ENCODE measurements at places on chromosomes 7 and 10.

DNA sequence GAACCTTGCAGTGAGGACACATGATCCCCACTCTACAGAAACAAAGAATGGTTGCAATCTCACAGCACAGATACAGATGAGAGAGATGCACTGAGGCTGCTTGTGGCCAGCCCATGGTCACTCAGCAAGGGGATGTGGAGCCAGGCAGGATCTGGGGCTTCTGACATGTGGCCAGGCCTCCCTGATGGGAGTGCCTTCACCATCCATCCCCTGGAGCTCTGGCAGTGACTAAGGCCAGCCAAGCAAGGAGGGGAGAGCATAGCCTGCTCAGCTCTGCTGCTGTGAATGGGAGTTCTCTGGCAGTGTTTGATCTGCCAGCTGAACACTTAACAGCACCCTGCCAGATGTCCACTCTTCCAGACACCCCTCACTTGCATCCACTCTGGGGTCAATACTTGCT is 19.8 kb downstream of the C10orf71 start:
- H3K4me1 ChIP-seq, result no peaks in the 10 kb centered on the region
- no peaks in the 10 kb centered on the region for H3K36me3 ChIP-seq
- DNase-seq, result no peak

DNA sequence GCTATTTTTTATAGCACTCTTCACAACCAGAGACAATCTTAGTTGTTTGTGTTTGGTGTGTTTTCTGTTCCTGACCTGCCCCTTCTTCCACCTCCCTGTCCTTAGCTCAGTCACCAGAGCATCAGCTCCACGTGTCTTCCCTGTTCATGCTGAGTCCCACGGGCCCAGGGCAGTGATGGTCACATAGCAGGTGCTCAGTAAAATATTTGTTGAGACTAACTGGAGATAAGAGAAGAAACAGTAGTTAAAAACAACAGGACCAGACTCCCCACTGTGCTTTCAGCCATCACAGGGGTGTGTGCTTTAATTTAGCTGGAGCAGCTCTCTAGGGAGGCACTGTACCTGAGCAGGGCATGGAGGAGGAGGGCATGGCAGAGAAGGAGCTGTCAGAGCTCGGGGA is 307.3 kb upstream of the ZNF32 start:
- H3K4me1 ChIP-seq, result no peaks in the 10 kb centered on the region
- no peak overlapping the region for H3K27ac ChIP-seq
- H3K27me3 ChIP-seq, result peaks cover 19% of the 10 kb centered on the region
- H3K36me3 ChIP-seq, result no peaks in the 10 kb centered on the region
- DNase-seq, result no peak

DNA sequence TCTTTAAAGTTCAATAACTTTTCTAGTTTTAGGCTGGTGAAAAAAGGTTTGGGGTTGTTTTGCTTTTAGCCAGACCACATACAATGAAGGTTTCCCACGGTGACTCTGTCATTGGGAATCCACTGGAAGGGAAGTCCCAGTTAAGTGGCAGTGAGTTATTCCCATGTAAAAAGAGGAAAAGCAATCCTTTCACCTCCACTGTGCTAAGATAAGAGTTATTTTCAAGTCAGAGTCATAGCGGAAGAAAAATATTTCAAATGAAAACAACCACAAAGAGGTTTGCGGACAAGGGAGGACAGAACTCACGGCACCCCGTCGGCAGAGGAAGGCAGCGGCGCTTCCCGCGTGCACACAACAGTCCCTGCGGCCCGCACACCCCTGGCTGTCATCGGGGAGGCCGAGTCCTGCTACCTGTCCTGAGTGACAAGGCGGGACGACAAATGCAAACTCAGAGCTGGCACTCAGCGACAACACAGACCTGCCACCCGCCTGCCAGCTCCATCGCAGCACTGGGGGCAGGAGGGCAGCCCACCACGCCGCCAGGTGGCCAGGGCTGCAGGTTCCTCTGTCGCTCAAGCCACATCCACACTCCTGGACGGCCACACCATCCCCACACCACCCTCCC is 9.3 kb upstream of the PAPOLB start:
- no peak for DNase-seq
- no peak overlapping the region for H3K27ac ChIP-seq
- H3K4me1 ChIP-seq, result no peaks in the 10 kb centered on the region
- no peaks in the 10 kb centered on the region for H3K36me3 ChIP-seq

DNA sequence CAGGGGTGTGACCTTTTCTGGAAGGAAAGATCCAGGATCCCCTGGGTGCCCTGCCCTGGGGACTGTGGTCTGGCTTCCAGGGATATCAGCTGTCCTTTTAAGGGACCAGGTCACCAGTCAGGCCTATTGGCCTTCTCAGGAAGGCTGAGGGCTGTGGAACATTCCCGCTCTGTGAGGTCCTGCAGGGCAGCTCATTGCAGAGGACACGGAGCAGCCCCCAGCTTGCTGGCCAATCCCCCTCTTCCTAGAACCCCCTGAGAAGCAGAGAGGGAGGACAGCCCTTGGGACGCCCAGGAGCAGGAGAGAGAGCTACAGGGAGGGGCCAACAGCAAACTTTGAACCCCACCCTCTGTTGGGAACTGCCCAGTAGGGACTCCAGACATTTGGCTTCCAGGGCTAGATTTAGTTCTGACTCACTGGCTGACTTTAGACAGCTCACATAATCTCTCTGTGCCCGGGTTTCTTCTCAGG is 67.9 kb upstream of the COL13A1 start:
- no peak overlapping the region for H3K4me3 ChIP-seq
- peak overlapping the region; percentile 31 for H3K27ac ChIP-seq
- peak; percentile 68 for DNase-seq
- H3K27me3 ChIP-seq, result no peaks in the 10 kb centered on the region
- peaks cover 48% of the 10 kb centered on the region for H3K4me1 ChIP-seq
- H3K36me3 ChIP-seq, result no peaks in the 10 kb centered on the region

DNA sequence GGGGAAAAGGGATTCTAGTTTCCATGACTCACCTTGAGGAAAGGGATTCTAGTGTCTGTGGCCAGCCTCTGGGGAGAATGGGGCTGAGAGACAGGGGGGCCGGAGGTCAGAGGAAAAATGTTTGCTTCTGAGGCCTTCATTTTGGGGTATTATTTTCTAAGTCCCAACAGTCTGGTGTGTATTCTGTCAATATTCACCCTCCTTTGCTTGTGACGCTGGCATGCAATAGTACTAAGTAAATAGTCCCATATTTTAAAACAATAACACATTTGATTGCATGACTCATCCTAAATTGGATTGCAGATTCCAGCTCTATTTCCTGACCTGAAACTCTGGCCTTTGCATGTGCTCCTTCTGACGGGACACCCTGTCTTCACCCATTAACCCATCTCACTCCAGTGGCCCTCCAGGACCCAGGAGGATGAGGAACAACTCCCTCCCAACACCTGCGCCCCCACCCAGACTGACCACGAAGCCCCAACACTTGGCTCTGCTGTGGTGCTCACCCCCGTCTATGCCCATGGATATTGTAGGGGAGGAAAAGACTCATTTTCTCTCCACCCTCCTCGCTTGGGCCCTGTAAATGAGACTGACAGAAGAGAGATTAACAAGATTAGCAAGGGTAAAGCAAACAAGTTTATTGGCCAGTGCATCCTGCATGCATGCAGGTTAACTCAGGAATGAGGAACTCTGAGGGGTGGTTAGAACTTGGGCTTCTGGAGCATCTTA is 495.6 kb upstream of the KLF6 start:
- H3K27me3 ChIP-seq, result no peaks in the 10 kb centered on the region
- peak; percentile 63 for DNase-seq
- H3K27ac ChIP-seq, result peak overlapping the region; percentile 69
- H3K36me3 ChIP-seq, result no peaks in the 10 kb centered on the region
- H3K4me1 ChIP-seq, result peaks cover 29% of the 10 kb centered on the region

GRCh38 chr7:1136841-1137516 is 23.0 kb downstream of the ZFAND2A start:
- H3K27ac ChIP-seq, result no peak overlapping the region
- peak overlapping the region; percentile 75 for H3K4me3 ChIP-seq
- H3K4me1 ChIP-seq, result peaks cover 8% of the 10 kb centered on the region

All from IMR-90 (cell line).